Anterior cingulate cortex (tissue), 58 donors: ENCODE measurements at places on chromosomes 16 and 17.
A peak's percentile ranks its signal among the peaks of the same experiment; 100 is the strongest.

- DNase-seq: no peak
Observed at GRCh38 chr16:65967376-65967775, 399.1 kb upstream of the CDH5 start.

- no peak for DNase-seq
Observed at GRCh38 chr17:1495265-1495989, 2.9 kb upstream of the MYO1C start.

DNA sequence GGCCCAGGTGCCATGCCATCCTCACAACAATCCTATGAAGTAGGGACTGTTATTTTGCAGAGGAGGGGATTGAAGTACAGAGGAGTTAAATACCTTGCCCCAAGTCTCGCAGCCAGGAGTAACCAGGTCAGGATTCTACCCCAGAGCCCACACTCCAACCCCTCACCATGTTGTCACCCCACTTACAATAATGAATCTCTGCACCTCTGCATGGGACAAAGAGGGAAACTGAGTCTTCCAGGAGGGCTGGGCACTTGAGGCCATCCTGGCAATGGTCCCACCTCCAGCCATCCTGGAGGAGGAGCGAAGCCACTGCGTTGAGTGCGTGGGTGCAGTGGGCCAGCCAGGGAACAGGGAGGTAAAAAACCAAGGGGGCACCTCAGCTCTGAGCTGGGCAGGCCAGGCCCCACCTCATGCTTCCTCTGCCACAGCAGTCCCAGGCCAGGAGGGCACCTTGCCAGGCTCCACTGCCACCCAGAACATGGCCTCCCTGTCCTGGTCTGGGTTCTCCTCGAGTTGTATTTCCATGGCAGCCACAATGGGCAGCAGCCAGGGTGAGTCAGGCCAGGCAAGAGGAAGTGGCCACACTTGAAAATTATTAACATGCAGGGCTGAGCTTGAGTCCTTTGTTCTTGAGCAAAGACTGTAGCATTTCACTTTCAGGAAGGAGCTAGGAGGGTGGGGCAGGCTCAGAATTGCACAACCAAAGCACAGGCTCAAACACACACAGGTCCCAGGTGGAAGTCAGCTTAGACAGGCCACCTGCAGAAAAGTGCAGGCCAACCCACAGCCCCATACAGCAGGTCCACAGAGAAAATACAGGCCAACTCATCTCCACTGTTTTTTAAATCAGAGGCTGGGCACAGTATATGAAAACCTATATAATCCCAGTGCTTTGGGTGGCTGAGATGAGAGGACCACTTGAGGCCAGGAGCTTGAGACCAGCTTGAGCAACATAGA lies 52.1 kb downstream of the CUEDC1 start:
- DNase-seq: peak; percentile 52

GRCh38 chr17:39926135-39926587 lies 1.2 kb downstream of the ORMDL3 start:
- no peak for DNase-seq

DNA sequence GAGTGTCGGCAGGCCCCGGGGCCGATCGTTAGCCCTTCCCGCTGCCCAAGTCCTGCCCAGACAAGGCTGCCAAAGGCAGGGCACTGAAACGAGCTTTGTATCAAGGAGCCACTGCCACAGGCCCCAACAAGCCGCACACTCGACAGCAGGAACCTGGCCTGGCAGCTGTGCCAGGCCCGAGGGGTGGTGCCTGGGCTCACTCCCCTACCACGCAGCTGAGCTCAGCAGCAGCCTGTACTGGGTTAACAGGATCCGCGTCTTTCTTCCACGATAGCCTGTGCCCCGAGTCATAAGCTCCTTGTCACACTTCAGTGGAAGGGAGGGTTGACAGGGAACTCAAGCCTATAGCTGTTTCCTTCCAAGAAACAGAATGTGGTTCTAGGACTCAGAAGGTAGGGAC lies 87.9 kb downstream of the ABR start:
- DNase-seq: no peak

- DNase-seq: no peak
Observed at GRCh38 chr16:64900517-64900916, 221.3 kb downstream of the CDH11 start.

DNA sequence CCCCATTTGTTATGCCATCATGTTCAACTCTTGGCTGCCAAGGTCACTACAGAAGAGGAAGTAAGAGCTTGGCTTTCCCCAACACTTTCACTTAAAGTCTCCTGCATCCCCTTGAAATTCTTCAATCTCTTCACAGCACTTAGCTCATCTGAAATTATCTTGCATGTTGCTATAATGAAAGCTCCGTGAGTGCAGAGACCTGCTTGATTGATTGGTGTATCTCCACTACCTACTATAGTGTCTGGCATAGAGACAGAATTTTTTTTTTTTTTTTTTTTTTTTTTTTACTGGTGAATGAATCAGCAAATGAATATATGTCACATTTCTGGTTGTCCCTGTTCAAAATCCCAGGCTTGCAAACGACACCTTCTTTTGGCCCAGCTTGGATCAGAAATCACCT lies 1.9 kb upstream of the SDR42E1 start:
- DNase-seq: no peak

DNA sequence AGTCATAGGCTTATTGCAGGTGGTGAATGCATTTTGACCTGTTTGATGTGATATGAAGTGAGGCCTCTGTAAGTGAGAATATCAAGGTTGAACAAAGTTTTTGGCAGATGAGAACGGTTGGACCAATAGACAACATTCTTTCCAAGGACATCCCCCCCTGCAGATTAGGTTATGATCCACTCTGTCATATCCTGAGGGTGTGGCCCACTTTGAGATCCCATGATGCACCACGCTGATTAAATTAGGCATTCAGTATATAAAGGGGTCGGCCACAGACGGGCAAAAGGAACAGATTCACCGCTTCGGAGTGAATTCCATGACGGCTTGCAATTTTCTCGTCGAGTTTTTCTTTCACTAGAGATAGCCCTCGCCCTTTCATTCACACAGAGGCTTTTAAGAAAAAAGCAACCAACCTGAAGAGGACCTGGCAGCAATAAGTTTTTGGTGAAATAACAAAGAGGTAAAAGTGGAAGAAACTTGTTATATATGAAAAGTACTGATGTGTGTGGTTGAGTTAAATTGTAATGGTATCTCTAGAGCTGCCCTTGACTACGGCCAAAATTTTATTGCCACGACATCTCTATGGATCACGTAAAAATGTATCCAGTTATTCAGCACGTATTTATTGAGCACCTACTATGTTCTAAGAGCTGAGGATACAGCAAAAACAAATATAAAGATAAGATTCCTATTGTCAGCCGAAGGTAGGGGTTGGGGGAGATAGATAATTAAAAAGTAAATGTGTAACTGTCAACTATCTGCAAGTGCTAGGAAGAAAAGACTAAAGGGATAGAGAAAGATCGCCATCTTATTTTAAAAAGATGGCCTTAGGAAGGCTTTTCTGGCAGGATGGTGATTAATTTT lies 1.7 kb upstream of the RBBP6 start:
- no peak for DNase-seq

GRCh38 chr17:78650093-78650715 lies 73.0 kb upstream of the DNAH17 start:
- DNase-seq: no peak

DNA sequence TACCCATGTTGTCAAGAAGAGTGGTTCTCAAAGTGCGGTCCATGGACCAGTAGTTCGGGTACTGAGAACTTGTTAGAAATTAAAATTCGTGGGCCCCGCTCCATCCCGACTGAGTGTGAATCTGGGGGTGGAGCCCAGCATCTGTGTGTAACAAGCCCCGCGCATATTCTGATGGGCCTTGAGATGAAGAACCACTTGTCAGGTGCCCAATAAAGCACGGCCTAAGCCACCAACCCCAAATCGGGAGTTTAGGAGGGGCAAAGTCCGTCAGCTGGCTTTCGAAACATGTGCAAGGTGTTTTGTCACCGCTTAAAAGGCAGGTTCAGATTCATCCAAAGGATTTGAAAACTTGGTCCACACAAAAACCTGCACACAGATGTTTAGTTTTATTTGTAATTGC lies 29.5 kb downstream of the PSMD12 start:
- DNase-seq: no peak

DNA sequence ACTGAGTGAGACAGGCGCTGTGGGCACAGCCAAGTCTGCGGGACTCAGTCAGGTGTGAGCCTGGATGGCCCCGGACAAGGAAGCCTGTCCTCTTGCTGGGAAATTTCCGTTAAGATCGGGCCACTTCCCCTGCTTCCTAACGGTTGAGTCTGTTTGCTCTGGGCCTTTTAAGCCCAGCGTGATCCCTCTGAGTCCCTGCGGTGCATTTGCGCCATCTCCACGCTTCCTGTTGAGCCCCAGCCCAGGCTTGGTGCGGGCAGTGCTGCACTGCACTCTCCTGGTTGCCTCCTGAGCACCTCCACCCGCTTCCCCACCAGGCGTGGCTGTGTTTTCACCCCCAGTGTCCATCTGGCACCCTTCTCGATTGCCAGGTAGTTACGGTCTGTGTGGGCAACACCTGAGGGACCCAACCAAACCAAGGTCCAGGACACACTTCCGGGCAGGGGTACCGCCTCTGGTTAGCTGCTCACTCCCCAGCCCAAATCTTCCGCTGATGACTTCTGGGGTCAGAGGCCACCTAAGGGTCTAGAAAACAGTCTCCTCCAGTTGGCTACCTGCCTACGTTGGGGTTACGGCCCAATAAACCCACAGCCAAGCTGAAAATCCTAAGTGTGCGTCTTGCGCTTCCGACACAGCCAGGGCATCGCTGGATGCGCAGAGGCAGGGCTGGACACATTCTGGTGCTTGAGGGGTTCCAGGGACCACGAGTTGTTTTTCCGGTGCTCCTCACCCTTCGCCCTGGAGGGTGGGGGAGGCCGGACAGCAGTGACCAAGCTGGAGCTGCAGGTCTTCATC lies 1.4 kb upstream of the SLC25A10 start:
- no peak for DNase-seq

DNA sequence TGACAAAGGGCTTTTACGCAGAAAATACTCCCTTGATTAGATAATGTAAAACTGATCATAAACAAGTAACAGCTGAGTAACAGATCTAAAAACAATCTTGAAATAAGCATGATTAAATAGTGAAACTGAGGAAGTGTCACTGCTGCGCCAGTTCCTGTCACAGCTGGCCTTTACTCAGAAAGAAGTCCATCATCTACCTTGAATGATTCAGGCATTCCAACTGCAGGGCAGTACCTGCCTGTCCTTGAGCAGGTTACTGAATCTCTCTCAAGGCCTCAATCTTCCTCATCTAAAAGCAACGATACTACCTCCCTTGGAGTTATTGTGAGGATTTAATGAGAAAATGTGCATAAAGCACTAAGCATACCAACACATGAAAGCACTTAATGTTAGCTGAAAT lies 12.7 kb downstream of the PHLPP2 start:
- DNase-seq: no peak

GRCh38 chr16:49189286-49189685 lies 92.4 kb downstream of the CBLN1 start:
- DNase-seq: no peak
